ENCODE measurements at places on chromosomes 3 and 15. TPM values are rescaled to one million over a fixed set of nuclear protein-coding genes. Genes with fewer than 3 reads are reported as not detected.

DNA sequence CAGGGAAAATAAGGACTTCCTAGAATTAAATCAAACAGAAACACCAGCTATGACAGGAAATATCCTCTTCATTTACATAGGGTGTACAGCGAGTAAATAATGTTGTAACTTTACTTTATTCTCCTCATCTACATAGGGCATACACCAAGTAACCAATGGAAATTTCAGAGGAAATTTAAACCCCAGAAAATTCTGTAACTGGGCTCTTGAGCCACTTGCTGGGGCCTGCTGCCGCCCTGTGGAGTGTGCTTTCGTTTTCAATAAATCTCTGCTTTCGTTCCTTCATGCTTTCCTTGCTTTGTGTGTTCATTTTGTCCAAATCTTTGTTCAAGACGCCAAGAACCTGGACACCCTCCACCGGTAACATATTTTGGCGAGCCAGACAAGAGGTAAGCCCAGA, 990.4 kb upstream of the CADM2 start:
- H3K36me3 ChIP-seq, result no peaks in the 10 kb centered on the region
- no peak overlapping the region for H3K4me3 ChIP-seq
- no peak overlapping the region for H3K27ac ChIP-seq
- DNase-seq, result no peak
- H3K27me3 ChIP-seq, result no peaks in the 10 kb centered on the region

GRCh38 chr3:183968666-183969245, 48.9 kb downstream of the ABCC5 start:
- H3K27me3 ChIP-seq, result no peaks in the 10 kb centered on the region
- peaks cover 3% of the 10 kb centered on the region for H3K36me3 ChIP-seq
- no peak for DNase-seq
- no peak overlapping the region for H3K4me3 ChIP-seq

DNA sequence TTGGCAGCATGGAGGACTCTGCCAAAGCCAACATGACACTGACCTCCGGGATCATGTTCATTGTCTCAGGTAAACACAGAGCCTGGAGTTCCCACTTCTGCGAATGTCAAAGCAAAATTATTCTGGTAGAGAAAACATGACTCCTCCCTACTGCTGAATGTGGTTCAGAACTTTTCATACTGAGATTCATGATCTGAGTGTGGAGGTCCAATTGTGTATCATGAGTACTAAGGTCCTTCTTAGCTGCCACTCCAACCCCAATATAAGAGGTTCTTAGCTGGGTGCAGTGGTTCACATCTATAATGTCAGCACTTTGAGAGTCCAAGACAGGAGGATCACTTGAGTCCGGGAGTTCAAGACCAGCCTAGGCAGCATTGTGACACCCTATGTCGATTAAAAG, 13.8 kb downstream of the CLDN18 start:
- no peaks in the 10 kb centered on the region for H3K4me1 ChIP-seq
- no peak for DNase-seq
- H3K27me3 ChIP-seq, result peaks cover 3% of the 10 kb centered on the region
- H3K4me3 ChIP-seq, result no peak overlapping the region
- no peaks in the 10 kb centered on the region for H3K36me3 ChIP-seq
- no peak overlapping the region for H3K27ac ChIP-seq

DNA sequence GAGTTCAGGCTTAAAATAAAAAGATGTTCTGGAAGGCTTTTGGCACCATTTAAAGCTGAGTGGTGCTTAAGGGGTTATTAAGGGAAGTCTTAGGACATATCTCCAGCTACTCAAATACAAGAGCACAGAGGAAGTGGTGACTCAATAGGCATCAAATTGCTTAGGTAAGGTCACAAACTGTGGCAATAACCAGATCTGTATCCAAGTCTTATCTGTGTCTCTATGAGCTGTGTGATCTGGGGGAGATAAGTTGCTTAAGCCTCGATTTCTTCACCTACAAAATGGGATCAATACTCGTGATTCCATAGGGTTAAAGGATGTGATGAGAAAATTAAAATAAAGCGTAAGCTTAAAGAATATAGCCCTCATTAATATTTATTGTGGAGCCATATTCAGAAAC, 7.6 kb downstream of the HDC start:
- no peak for DNase-seq
- no peak overlapping the region for H3K27ac ChIP-seq
- peaks cover 40% of the 10 kb centered on the region for H3K4me1 ChIP-seq
- H3K36me3 ChIP-seq, result no peaks in the 10 kb centered on the region

- DNase-seq, result peak; percentile 73
- peak overlapping the region; percentile 8 for H3K4me3 ChIP-seq
- peaks cover 2% of the 10 kb centered on the region for H3K4me1 ChIP-seq
- H3K27ac ChIP-seq, result no peak overlapping the region
- H3K27me3 ChIP-seq, result peaks cover 27% of the 10 kb centered on the region
Measured at GRCh38 chr15:85168642-85169173, 187.1 kb downstream of the PDE8A start.

- H3K4me3 ChIP-seq, result no peak overlapping the region
- peaks cover 25% of the 10 kb centered on the region for H3K4me1 ChIP-seq
- peaks cover 2% of the 10 kb centered on the region for H3K27me3 ChIP-seq
- DNase-seq, result no peak
- H3K36me3 ChIP-seq, result no peaks in the 10 kb centered on the region
Measured at GRCh38 chr3:188956839-188957489, 214.8 kb upstream of the TPRG1 start.

DNA sequence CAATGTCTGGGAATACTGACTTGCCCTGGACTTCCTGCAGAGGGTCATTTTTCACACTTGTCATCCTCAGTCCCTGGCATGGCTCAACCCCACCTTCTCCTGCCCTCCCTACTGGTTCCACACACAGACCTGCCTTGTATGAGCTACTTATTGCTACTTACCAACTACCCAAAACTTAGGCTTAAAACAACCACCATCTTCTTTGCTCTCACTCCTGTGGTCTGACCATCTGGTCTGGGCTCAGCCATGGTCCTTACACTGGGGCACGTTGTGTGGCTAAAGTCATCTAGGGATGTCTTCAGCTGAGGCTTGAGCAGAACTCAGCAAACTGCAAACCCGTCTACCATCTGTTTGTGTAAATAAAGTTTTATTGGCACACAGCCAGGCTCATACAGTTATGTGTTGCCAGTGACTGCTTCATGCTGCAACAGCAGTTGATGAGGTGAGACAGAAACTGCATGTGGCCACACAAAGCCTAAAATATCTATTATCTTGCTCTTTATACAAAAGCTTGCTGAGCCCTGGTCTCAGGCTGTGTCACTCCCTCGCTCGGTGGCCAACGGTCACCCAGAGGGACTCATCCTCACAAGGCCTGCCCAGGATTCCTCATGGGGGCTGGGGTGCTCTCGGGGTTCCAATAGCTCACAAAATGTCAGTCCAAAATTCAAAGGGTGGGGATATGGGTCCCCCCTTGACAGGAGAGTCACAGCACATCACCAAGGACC, 43.5 kb downstream of the KLF15 start:
- no peaks in the 10 kb centered on the region for H3K4me1 ChIP-seq
- H3K36me3 ChIP-seq, result no peaks in the 10 kb centered on the region
- no peak overlapping the region for H3K4me3 ChIP-seq
- H3K27me3 ChIP-seq, result no peaks in the 10 kb centered on the region

DNA sequence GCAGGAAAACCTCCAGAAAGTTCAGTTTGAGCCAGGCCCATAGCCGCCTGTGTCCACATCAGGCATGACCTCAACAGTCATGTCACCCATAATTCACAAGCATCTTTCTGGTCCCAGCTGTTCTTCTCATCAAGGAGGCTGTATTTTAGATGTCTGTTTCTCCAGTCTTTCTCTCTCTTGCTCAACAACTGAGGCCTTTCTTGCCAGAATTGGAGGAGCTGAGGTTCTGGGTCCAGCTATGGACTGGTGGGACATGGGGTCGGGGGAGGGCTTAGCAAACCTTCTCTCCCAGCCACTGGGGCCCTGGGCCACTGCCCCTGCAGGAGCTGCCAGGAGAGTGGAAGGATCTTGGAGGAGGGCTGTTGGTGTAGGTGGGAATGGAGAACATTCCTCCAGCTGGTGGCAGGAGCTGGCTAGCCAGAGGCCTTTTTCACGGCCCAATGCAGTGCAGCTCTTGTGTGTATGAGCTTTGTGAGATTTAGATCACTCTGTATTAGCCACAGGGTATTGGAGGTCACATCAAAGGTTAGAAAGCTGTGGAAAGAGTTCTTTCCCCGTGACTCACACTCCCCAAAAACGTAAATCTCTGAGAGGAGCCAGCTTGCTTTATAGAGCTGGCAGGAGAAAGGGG, 23.5 kb downstream of the MAGEF1 start:
- no peaks in the 10 kb centered on the region for H3K36me3 ChIP-seq
- DNase-seq, result no peak

DNA sequence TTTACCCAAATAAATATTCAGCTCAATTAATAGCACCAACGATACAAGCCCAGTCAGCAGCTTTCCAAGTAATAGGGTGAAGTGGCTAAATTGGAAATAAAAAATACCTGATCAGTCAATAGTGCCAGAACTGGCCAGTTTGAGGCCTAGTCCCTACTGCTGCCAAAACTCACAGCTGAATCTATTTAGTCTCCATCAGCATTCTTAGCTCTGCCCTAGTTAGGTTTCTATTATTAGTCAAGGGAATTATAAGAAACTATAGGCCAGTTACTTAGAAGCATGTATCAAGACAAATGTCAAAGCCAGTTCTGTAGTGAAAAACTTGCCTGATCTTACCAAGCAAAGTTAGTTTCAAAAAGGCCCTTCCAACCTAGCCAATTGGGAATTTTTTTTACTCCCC, 146.2 kb upstream of the ZBTB20 start:
- H3K4me3 ChIP-seq, result no peak overlapping the region
- DNase-seq, result no peak
- H3K27me3 ChIP-seq, result no peaks in the 10 kb centered on the region
- no peak overlapping the region for H3K27ac ChIP-seq

DNA sequence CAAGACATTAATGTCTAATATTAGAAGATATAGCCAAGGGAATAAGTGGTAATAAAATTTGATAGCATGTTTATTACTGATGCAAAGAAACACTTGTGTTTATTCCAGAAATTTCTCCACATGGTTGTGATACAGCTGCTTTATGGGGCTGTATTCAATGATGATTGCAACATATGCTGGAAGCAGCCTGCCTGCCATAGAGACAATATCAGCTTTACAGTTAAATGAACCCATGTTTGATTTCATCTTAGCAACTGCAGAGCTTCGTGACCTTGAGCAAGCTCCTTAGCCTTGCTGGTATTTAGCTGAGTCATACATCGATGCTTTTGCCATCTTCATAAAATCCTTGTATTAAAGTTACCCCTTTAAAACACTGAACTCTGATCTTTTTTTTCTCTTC, 168.1 kb upstream of the STAC start:
- H3K4me1 ChIP-seq, result no peaks in the 10 kb centered on the region
- no peak for DNase-seq
- H3K36me3 ChIP-seq, result no peaks in the 10 kb centered on the region
- H3K27ac ChIP-seq, result no peak overlapping the region

- no peak overlapping the region for H3K27ac ChIP-seq
- no peaks in the 10 kb centered on the region for H3K36me3 ChIP-seq
- H3K4me1 ChIP-seq, result no peaks in the 10 kb centered on the region
- H3K27me3 ChIP-seq, result no peaks in the 10 kb centered on the region
- DNase-seq, result no peak
Measured at GRCh38 chr3:76917436-76917835, 122.5 kb upstream of the ROBO2 start.

DNA sequence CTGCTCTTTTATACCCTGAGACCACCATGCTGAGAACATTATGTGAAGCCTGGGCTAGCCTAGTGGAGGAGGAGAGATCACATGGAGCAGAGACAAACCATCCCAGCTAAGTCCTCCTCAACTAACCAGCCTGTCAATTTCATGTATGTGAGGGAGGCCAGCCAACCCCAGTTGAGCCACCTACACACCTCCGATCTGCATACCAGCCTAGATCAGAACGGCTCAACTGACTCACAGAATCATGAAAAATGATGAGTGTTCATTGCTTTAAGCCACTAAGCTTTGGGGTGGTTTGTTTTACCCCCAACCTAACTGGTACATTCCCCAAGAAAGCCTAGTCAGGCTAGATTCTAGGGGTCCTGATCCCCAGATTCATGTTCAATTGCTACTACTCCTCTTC, 19.4 kb upstream of the CA12 start:
- no peaks in the 10 kb centered on the region for H3K27me3 ChIP-seq
- H3K4me1 ChIP-seq, result peaks cover 9% of the 10 kb centered on the region
- DNase-seq, result peak; percentile 67
- H3K4me3 ChIP-seq, result no peak overlapping the region
- H3K27ac ChIP-seq, result no peak overlapping the region

- no peak overlapping the region for H3K4me3 ChIP-seq
- no peak for DNase-seq
- H3K4me1 ChIP-seq, result peaks cover 10% of the 10 kb centered on the region
- peak overlapping the region; percentile 10 for H3K27ac ChIP-seq
- H3K27me3 ChIP-seq, result no peaks in the 10 kb centered on the region
Measured at GRCh38 chr15:82128401-82129148, 82.8 kb upstream of the MEX3B start.

The GHSR gene
- not detected for total RNA-seq

The GP9 gene
- not detected for total RNA-seq

The IMPDH2 gene
- 535 TPM for total RNA-seq

The KBTBD8 gene
- 11.1 TPM for total RNA-seq

The GPR149 gene
- total RNA-seq, result not detected

The CHST2 gene
- total RNA-seq, result 6.9 TPM

Measured in activated CD8-positive, alpha-beta T cell treated with anti-CD3 and anti-CD28 coated beads for 36 hours (primary cell).